8988T (cell line): ENCODE measurements at places on chromosomes 2 and 18.

GRCh38 chr2:40436093-40436475 lies 15.8 kb downstream of the SLC8A1 start:
- no peak for DNase-seq

- no peak for DNase-seq
These were observed 28.3 kb upstream of the GYPC start for GRCh38 chr2:126627643-126628042.

- no peak for DNase-seq
These were observed 2.4 kb downstream of the GLS start for GRCh38 chr2:190882856-190883582.

DNA sequence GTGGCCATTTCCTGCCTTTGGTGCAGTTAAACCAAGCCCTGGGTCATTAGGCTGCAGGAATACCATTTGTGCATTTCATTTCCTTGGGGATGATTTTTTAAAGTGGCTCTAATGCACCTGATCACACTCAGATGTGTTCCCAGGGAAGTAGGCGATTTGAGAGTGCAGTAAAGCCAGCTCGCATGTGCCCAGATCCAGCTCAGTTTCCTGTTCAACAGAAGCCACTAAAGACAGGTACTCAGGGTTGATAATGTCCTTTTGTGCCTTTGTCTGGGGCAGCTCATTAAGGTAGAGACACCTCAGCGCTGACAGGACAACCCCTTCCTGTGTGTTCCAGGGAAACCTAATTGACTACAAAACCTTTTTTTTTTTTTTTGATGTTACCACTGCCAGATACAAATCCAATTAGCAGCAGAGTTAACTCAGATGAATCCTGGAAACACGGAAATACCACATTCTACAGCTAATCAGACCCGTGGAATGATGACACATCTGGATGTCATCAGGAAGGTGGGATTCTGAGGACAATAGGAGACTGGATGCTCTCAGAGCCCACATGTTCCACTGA lies 15.2 kb upstream of the CHRNA1 start:
- DNase-seq = no peak

GRCh38 chr18:35215026-35215425 lies 25.8 kb upstream of the ZNF397 start:
- no peak for DNase-seq
